ENCODE measurements at places on chromosomes 12 and 14.

DNA sequence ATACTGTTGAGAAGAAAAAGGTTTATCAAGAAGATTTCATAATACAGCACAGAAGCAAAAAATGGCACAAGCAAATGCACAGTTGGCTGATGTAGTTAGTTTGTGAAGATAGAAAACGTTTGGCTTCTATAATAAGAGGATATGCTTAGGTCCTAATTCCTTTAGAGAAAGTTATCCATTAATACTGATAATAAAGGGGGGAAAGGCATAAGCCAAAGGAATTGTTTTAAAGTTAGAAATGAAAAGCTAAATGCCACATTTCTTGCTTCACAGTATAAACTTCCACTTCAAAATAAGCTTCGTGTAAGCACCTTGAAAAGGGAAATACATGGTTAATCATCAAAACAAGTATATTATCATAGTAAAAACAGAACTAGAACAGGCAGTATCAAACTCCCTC is 12.4 kb downstream of the LMO3 start:
- DNase-seq: no peak

GRCh38 chr12:82108615-82109014 is 249.6 kb downstream of the CCDC59 start:
- DNase-seq: no peak

DNA sequence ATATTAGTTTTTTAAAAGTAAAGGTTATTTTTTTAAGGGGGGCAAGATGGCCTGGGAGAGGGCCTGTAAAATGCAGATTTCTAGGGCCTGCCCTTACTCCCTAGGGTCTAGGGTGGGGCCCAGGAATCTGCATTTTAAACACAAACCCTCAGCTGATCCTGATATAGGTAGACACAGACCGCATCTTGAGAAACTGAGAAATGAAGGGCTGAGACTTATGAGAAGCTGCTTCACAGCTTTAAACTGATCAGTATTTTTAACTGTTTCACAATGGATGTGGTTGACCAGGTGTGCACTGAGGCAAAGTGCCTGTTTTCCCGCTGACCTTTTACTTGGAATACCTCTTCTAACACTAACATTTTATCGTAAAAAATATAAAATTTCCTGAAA is 84.0 kb downstream of the CCDC88C start:
- DNase-seq: no peak

DNA sequence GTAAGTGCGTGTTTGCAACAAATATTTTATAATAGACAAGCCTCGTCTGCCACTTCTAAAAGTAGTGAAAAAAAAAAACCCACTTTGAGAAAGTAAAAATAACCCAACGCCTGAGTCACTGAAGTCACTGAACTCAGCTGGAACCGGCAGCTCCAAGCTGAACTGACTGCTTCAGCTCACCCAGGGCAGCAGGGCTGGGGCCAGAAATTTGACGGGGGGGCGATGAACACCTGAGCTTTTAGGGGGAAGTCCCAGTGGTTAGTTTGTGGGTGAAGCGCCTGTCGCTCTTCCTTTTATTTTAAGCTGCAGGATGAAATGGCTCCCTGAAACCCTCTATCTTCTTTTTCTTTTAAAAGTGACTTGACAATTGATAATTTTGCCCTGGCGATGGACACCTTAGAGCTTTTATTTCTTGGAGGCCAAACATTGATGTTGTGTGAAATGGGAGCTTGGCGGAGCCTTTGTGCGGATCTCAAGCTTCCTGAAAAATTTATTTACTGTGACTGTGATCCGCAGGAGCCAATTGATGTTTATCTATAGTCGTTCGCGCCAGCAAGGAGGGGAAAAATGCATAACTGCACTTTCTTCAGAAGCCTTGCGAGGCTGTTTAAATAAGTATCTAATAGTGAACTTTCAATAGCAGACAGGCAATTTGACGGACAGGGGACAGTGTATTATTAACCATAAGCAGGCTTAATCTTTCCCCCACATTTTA is 173.2 kb upstream of the MYL2 start:
- no peak for DNase-seq

- peak; percentile 66 for DNase-seq
Measured at GRCh38 chr14:59126714-59127436, 61.6 kb upstream of the DAAM1 start.

GRCh38 chr12:110543252-110543959 is 39.7 kb downstream of the PPTC7 start:
- DNase-seq: no peak

DNA sequence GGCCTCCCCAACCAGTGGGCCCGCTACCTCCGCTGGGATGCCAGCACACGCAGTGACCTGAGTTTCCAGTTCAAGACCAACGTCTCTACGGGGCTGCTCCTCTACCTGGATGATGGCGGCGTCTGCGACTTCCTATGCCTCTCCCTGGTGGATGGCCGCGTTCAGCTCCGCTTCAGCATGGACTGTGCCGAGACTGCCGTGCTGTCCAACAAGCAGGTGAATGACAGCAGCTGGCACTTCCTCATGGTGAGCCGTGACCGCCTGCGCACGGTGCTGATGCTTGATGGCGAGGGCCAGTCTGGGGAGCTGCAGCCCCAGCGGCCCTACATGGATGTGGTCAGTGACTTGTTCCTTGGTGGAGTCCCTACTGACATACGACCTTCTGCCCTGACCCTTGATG is 73.0 kb downstream of the NRXN3 start:
- no peak for DNase-seq

- DNase-seq: no peak
Measured at GRCh38 chr14:52934762-52935161, 16.1 kb downstream of the FERMT2 start.

GRCh38 chr12:105272814-105273416 is 36.9 kb upstream of the APPL2 start:
- no peak for DNase-seq

- DNase-seq: no peak
Measured at GRCh38 chr14:49860988-49861698, 8.6 kb upstream of the NEMF start.

DNA sequence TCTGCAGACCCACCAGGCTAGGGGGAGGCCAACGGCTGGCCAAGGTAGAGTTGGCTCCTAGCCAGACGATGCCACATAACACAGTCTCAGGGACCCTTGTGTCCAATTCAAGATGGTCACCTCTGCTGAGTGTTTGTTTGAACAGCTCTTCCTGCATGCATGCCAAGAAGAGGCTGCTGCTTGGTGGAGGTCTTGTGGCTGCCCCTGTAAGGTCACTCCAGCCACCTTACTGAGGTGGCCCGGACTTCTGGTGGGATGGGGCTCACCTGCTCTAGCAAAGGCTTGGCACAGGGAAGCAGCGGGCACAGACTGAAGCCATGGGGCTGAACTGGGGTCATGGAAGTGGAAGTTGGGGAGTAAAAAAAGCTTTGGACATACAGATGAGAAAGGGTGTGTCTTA is 210.3 kb downstream of the GLT1D1 start:
- DNase-seq: no peak

DNA sequence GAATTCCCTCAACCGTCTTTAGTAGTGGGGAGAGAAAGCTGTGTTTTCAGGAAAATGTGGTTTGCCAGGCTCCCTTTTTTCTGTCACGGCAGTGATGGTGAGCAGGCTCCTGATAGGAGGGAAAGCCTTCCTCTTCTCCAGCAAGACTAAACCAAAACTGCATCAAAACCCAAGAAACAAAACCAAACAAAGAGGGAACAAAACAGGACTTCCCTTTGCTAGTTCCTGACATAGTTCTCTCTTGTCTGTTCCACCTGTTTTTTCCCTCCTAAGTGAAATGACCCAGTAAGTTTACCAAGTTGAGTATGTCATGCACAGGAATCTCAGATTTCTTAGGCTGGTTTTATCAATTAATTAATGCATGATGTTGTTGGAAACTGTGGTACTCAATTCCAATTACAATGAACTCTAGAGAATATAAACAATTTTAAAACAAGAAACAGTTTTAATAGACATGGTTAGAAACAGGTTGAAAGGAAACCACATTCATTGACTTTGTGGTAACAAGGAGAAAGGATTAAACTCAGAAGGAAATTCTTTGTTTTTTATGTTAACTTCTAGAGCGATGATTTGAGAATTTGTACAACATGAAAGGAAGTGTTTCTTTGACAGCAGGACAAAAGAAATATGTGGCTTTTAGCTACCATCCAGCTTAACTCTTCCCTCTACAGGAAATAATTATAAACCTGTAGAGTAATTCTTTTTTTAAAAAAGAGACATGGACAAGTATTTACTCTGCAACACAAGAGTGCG is 23.0 kb upstream of the CSRP2 start:
- DNase-seq: no peak

DNA sequence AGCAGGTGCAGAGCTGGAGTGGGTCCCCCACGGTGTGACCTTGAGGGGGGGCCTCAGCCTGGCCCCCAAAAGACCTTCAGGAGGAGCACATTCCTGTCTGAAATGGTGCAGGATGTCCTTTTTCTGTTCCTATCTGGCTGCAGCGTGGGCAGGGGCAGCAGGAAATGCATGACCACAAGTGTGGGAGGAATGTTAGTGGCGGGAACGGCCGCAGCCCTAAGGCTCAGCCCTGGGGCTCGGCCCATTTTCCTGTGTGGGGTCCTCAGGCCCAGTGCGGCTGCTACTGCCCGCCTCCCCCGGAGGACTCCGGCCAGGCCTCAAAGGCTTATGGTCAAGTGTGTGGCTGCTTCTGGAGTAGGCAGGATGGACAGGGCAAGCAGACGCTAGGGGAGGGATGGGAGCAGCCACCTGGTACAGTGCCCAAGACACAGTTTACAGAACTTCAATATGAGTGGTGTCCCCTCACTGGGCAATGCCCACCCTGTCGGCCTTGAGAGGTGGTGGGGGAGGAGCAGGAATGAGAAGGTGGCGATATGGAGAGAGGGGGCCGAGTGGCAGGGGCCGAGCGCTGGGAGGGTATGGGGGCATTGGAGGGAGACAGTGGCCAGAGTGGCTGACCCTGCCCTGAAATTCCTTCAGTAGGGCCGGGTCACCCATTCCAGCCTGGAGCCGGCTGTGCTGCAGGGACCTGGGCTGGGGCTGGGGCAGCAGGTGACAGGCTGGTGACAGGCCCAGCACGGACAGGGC is 137.4 kb downstream of the CALM1 start:
- DNase-seq: peak; percentile 20

DNA sequence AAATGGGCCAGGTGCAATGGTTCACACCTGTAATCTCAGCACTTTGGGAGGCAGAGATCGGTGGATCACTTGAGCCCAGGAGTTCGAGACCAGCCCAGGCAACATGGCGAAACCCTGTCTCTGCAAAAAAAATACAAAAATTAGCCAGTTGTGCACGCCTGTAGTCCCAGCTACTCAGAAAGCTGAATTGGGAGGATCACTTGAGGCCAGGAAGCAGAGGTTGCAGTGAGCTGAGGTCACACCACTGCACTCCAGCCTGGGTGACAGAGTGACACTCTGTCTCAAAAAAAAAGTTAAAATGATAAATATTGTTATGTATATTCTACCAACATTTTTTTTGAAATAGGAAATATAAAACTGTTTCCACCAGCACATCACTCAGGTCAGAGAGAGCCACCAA is 64.9 kb downstream of the NDUFA12 start:
- DNase-seq: no peak

- DNase-seq: peak; percentile 85
Measured at GRCh38 chr12:1606021-1606622, 11.7 kb upstream of the FBXL14 start.

- DNase-seq: no peak
Measured at GRCh38 chr12:93274937-93275336, 102.8 kb upstream of the NUDT4 start.

- peak; percentile 42 for DNase-seq
Measured at GRCh38 chr14:94747739-94748138, 22.2 kb downstream of the GSC start.

- DNase-seq: peak; percentile 67
Measured at GRCh38 chr12:7806863-7807487, 17.8 kb downstream of the NANOG start.

DNA sequence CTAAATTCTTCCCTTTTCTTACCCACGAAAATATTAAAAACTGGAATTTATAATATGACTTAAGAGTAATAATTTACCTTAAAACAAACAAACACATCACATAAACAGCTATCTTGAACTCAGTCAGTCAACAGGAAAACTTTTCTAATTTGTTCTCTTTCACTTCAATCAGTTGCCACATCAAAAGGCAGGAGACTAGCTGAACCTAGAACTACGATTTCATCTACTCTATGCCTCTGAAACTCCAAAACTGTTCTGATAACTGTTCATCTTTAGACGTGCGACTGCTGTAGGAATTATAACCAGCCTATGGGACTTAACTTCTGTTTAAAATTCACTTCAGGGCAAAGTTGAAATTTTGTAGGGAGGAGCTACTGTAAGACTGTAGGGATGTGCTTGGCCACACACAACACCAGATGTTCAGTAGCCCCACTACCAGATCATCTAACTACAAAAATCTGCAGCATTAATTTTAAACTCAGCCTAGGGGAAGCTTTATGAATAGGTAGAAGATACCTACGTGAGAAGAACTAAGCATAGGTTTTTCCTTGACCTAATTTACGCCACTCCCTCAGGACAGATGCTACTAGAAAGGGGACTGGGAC is 7.6 kb upstream of the RAD51AP1 start:
- DNase-seq: no peak

DNA sequence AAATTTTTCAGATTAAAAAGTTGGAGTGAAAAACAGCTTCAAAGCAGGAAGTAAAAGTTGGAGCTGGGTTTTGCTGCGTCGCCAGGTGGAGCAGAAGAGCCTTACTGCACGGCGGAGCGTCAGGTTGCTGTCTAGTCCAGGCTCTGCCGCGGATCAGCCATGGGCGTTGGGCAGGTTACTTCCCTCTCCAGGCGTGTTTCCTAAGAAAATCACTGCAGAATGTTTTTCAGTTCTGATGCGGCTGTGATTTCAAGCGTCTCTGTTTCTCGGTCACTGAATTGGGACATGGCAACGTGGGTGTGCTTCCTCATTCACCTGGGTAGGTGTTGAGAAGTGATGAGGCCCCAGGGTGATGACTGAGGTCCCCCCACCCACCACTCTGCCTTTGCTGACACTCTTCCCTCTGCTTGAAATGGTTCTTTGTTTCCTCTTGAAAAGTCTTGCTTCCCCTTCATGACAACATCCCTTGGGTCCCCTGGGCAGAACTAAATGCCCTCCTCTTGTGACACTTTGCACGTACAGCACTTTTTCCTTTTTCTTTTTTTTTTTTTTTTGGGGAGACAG is 7.6 kb downstream of the EVL start:
- DNase-seq: no peak

DNA sequence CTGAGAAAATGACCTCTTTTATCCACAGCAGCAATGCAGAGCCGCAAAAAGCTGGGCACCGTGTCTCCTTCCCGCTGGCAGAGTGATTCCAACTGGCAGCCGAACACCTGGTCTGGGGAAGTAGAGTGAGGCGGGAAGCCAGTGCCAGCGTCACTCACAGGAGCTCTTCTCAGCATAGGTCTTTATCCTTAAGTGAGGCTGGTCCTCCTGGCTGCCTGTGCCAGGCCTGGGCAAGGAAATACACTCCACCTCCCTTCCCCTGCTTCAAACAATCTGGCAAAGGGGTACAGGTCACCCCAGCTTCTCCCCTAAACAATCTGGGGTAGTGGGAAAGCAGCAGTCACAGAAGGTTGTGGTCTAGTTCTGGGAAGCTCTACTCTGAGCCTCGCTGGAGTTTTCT is 4.8 kb downstream of the ARHGAP9 start:
- DNase-seq: no peak
